ENCODE measurements at places on chromosomes 6 and 20.
A peak's percentile ranks its signal among the peaks of the same experiment; 100 is the strongest.

GRCh38 chr6:169391473-169392071 is 137.9 kb upstream of the THBS2 start:
- DNase-seq = no peak

- DNase-seq = no peak
These were observed 419.9 kb downstream of the HAO1 start for GRCh38 chr20:7520361-7520760.

- DNase-seq = peak; percentile 5
These were observed 226.2 kb downstream of the SYNDIG1 start for GRCh38 chr20:24695529-24696225.

- DNase-seq = no peak
These were observed 55.1 kb downstream of the IL20RA start for GRCh38 chr6:136989571-136990241.

- DNase-seq = no peak
These were observed 38.3 kb downstream of the SIRPA start for GRCh38 chr20:1933465-1933870.

DNA sequence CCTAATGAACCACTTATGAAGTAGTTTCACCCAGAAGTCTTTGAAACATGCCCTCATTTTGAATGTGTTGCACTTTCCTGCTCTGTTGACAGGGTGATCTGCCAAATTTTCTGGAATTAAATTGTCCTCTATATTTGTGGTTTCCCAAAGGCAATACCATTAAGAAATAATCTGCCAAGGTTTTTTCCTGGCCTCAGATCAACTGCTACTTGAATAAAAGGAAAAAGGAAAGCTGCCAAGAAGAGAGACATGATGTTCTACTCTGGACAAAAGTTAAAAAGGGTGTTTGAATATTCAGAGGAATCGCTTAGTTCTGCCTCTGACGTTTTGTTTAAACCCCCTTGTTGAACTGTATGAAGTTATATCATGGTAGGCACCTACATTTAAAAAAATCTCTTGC is 37.4 kb upstream of the ARMH2 start:
- DNase-seq = no peak
